ENCODE measurements at places on chromosomes 12 and 14.

- H3K4me1 ChIP-seq = no peaks in the 10 kb centered on the region
- no peaks in the 10 kb centered on the region for H3K36me3 ChIP-seq
- no peaks in the 10 kb centered on the region for H3K27me3 ChIP-seq
- no peak overlapping the region for H3K4me3 ChIP-seq
These were observed 47.0 kb downstream of the C12orf50 start for GRCh38 chr12:87982208-87982607.

DNA sequence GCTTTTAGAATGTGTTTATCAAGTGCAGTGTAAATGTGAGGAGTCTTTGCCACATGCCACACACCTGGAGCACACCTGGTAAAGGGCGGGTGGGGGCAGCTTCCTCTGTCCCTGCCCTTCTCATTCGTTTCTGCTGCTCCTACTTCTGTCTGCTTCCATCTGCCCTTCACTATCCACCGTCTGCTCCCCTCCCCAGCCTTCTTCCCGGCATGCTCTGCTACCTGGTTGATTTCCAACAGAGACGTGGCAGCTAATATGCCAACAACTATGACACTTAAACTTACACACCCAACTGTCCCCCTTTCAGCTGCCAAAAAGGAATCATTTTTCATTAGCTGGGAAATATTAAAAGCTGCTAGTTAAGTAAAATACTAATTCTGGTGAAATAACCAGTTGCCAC is 9.1 kb upstream of the CARMIL3 start:
- H3K27me3 ChIP-seq = no peaks in the 10 kb centered on the region
- no peaks in the 10 kb centered on the region for H3K36me3 ChIP-seq
- DNase-seq = no peak
- H3K27ac ChIP-seq = no peak overlapping the region

GRCh38 chr12:107238296-107238695 is 144.9 kb upstream of the CRY1 start:
- no peak for DNase-seq
- H3K4me1 ChIP-seq = no peaks in the 10 kb centered on the region
- H3K27ac ChIP-seq = no peak overlapping the region
- peaks cover 10% of the 10 kb centered on the region for H3K27me3 ChIP-seq

- no peak overlapping the region for H3K4me3 ChIP-seq
- H3K27me3 ChIP-seq = no peaks in the 10 kb centered on the region
- H3K27ac ChIP-seq = no peak overlapping the region
- DNase-seq = no peak
These were observed 1401.8 kb downstream of the FSCB start for GRCh38 chr14:43105305-43105704.

DNA sequence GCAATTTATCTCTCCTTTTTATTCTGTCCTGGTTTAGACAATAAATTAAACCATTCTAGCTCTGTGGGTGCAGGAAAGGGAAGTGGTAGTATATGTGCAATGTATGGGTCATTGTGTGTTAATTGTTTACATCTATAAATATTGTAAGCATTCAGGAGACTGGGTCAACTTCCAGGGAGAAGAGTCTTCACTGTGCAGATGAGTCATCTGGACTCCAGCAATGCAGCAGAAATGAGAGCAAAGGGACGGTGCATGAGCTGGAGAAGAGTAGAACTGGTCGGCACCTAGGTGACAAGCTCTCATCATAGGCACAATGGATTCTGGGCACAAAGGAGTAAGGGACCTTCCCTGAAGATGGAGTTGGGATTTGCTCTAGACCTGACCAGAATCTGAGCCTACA is 211.1 kb upstream of the DAAM1 start:
- no peaks in the 10 kb centered on the region for H3K36me3 ChIP-seq
- no peak overlapping the region for H3K27ac ChIP-seq
- no peak overlapping the region for H3K4me3 ChIP-seq
- H3K4me1 ChIP-seq = no peaks in the 10 kb centered on the region

Data from HCT116 (cell line).